ENCODE measurements at places on chromosomes 3 and 15. TPM values are rescaled to one million over a fixed set of nuclear protein-coding genes. Genes with fewer than 3 reads are reported as not detected.

DNA sequence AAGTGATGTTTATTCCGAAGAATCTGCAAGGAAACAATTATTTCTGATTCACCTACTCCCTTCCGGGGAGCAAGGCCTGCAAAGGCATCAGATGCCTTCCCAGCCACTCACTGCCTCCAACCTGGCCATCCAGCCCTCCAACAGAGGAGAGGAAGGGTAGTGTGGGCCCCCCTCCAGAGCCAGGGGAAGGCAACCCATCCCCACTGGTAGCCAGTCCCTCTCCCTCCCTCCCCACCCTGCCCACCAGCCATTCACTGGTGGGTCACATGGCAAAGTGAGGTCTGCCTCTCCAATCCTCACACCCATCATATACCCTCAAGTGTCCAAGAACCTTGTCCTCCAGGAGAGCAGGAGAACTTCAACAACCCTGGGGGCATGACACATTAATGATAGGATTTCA, 2.4 kb upstream of the VIPR1 start:
- DNase-seq, result no peak

GRCh38 chr15:68231102-68231818, 1.7 kb upstream of the CLN6 start:
- no peak for DNase-seq

ZNF774 gene
- 0.91 TPM for polyA plus RNA-seq

FBXO40 gene
- polyA plus RNA-seq, result not detected

OIP5 gene
- polyA plus RNA-seq, result 5.5 TPM

Measured in IMR-90 (cell line).